A549 (cell line): ENCODE measurements at places on chromosomes 12 and 14.

- peak; percentile 29 for DNase-seq
Measured at GRCh38 chr14:77098529-77099353, 683 bp downstream of the CIPC start.

- DNase-seq = peak; percentile 93
Measured at GRCh38 chr12:79547044-79547734, 143.6 kb downstream of the PAWR start.

- DNase-seq = no peak
Measured at GRCh38 chr12:19338405-19338804, 100.9 kb upstream of the AEBP2 start.

- DNase-seq = no peak
Measured at GRCh38 chr14:35535483-35536112, 1.6 kb downstream of the INSM2 start.

- no peak for DNase-seq
Measured at GRCh38 chr14:21090194-21090939, 8.1 kb downstream of the ZNF219 start.

GRCh38 chr12:29743077-29743476, 40.7 kb downstream of the TMTC1 start:
- no peak for DNase-seq

DNA sequence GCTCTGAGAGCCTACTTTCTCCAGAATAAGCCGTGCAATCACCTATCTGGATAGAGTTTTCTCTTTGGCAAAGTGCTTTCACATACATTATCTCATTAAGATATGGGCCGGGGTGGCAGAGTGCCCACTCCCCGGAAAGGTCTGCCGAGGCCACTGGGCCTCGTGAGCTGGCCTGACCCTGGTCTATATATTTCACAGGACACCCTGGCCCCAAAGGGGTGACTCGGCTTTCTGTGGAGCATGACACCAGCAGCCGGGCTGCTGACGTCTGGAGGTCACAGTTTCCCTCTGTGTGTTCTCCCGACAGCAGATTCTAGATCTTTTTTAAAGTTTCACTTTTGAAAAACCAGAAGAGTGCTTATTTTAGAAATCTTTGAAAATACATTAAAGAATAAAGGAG, 27.9 kb upstream of the ATP2A2 start:
- no peak for DNase-seq

- DNase-seq = no peak
Measured at GRCh38 chr12:1616233-1617066, 12.6 kb upstream of the WNT5B start.

DNA sequence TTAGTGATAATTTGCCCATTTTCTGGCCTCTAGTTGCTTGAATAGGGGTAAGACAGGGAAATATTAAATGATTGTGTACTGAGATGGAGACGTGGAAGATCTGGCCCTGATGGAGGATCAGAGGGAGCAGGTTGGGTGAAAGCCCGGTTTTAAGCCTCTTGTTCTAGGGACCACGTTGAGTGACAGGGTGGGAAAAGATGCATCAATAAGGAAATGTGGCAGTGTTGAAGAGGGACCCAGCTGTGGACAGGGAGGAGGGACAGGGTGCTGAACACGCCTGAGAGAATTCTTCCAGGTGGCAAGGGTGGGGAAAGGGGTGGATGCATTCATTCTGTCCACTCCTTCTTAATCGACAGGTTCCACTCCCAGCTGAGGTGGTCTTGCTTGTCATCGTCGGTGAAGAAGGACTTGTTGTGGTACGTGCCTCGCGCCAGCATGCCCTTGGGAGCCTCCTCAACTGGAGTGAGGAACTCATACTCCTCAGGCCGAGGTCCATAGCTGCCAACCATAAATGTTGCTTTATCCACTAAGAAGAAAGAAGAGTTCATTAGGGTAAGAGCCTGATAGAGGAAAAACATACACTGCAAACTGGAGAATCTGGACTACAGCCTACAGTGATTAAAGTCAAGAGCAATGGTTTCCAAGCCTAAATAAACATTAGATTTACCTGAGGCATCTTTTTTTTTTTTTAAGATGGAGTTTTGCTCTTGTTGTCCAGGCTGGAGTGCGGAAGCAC, 4.0 kb upstream of the ERP27 start:
- DNase-seq = no peak

GRCh38 chr14:35539969-35540368, 6.0 kb downstream of the INSM2 start:
- no peak for DNase-seq

DNA sequence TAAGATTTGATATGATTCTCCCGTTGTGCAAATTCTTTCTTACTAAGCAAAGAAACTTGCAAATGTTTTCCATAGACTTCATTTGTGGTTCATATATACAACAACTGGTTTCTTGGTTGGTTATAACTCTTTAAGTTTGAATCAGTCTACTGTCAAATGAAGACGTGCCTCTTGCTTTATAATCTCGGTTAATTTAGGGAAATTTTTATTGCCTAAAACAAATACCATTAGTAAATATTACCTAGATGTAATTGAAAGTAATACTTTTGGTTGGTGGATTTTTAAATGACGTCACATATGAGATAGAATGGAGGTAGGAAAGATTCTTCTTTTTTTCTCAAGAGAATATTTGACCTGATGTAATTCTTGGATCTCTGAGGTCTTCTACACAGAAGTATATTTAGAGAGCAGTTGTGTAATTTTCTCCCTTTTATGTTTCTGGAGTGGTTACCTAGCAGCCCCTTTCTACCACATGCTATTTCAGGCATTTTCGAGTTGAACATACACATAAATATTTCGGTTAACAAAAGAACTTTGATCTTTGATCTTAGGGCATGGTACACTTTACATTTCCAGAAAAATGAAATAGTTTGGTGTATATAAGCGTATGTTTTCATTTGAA, 1.7 kb downstream of the ATF7IP start:
- DNase-seq = no peak
